ENCODE measurements at places on chromosomes 16 and 17.

DNA sequence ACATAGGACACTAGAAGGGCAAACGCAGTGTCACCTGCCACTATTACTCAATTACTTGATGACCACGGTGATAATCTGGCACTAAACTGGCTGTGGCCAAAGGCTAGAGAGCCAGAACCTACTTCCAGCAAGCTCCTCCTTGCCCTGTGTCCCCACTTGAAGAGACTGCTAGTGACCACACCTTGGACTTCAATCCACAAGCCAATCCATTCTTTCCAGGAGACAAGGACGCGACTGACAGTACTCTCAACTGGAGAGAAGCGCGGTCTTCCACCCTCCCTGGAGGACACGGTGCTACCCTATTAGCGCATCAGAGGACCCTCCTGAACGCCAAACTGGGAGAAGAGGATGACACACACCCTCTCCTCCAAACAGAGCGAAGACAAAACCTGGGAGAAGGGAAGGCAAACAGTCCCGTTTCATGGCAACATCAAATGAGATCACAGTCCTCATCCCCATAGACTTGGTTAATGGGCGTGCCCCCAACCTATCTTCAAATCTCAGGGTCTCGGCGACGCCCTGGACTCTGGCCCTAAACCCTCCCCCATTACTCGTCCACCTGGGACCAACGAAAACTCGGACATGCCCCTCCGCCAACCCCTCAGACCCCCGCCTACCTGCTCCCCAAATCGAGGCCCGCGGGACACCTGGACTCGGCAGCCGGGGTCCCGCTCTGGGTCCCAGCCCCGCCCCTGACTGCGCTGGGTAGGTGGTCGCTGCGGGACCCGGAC is 508 bp downstream of the FLCN start:
- DNase-seq: no peak

DNA sequence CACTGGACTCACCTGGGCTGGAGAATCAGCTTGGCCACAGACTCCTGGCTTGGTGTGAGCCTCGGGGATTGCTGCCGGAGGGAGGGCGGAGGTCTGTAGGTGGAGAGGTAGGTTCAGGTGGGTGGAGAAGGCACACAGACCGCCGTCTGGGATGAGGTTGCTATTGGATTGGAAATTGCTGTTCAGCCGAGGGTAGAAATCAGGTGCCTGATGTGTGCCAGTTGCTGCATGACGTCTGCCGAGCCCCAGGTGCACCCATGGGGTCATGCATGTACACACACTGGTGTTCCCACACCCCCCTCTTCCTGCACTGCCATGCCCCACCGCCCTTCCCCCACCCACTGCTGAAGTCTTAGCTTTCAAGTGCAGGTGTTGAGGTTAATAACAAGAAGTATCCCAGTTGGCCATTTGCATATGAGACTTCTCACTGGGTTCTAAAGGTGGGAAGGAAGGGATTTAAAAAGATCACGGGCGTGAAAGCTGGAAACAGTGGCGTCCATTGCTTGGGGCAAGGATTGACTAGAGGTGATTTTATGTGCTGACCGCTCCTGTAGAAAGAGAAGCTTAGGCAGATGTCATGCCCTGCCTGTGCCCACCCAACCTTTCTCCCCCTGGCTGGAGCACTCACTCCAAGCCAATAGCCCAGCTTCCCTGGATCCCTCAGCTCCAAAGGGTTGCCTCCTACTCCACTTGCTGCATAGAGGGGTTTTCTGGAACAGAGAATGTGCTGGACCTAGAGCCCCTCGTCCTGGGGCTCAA is 193.6 kb downstream of the CCDC182 start:
- no peak for DNase-seq

DNA sequence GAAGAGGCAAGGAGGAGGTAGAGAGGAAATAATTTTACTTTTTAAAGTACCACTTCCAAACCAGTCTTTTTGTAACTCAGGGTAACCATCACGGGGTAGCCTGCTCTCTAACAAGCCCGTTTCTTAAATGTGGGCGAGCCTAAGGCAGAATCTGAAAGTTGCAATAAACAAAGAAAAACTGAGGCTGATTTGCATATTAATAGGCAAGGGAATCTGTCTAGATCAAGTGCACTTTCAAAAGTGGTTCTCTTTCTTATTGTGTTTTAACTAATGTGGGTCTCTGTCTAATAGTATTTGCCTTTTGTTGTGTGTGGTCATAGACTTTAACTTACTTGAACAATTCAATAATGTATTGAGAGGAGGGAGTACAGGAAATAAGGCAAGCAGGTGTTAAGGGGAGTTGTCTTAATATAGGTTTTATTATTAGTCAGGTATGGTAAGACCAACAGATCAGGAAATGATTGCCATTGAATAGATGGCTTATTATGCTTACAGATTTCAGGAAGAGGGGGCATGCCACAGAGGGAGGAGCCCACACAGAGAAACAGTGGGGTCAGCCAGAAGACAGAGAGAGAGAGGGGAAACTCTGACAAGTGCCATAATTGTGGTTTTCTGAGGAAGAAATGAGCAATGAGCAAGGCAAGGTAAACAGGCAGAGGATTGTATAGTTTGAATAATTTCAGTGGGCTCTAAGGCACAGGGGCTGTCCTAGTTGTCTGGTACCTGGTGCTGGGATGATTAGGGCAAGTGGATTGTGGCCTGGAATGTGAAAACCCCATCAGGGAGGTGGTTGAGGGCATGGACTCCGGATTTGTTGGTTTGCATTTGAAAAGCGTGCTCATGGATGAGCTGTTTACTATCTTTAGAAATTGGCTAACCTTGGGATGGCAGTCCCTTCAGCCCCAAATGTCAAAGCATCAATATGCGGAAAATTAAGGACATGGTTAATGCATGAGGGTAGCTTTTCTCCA is 237.2 kb downstream of the TOX3 start:
- no peak for DNase-seq

DNA sequence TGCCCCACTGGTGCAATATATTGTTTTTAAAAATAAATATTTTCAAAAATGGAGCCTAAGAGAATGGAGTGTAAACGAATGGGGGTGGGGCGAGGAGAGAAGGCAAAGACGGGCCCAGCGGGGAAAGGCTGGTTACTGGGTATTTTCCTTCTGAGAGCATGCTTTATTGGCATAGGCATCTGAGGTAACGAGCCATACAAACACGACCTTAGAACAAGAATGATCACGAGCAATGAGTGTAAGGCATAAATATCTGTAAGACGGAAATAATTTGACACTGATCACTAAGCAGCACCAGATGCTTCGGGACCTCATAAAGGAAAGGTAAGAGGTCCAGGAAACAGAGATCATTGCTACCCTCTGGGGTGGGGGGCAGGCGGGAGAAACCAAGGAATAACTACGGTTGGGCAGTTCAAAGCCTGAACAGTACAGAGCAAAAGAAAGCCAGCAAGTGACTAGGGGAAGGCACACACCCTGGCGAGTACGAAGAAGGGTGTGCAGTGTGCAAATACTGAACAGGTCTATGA is 959 bp downstream of the SSH2 start:
- peak; percentile 75 for DNase-seq

DNA sequence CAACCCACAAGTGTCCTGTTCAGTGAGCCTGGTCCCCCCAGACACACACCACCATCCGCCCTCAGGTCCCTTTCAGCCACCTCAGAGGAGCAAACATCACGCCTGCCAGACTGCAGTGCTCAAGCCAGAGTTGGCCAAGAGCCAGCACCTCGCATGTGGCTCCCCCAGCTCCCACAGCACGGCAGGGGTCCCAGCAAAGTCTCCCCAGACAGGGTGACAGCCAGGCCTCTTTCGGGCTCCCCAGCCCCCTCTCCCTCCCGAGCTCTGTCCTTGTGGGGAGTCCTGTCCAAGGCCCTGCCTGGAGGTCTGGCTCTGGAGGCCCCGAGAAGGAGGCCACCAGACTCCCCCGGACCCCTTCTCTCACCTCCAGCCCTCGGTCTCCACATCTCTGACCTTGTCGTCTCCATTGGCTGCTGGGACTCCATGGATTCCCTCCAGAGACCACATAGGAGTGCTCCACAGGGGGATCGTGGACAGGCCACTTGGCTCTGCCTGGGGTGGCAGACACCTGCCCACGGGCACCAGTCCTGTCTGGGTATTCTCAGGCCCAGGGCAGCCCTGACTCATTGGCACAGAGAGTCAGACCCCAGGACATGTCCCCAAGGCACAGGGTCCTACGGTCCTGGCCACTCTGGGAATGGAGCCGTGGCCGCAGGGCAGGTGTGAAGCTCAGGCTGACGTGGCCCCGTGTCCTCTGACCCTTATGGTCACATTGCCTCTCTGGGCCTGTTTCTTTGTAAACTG is 1.8 kb upstream of the MYADML2 start:
- DNase-seq: no peak

GRCh38 chr17:1324201-1324771 is 44.8 kb downstream of the TRARG1 start:
- no peak for DNase-seq

GRCh38 chr17:67733449-67733848 is 15.7 kb downstream of the NOL11 start:
- no peak for DNase-seq
